ENCODE measurements at places on chromosomes 11 and 22.
A peak's percentile ranks its signal among the peaks of the same experiment; 100 is the strongest.

- DNase-seq: no peak
Observed at GRCh38 chr11:115715251-115715770, 211.1 kb upstream of the CADM1 start.

DNA sequence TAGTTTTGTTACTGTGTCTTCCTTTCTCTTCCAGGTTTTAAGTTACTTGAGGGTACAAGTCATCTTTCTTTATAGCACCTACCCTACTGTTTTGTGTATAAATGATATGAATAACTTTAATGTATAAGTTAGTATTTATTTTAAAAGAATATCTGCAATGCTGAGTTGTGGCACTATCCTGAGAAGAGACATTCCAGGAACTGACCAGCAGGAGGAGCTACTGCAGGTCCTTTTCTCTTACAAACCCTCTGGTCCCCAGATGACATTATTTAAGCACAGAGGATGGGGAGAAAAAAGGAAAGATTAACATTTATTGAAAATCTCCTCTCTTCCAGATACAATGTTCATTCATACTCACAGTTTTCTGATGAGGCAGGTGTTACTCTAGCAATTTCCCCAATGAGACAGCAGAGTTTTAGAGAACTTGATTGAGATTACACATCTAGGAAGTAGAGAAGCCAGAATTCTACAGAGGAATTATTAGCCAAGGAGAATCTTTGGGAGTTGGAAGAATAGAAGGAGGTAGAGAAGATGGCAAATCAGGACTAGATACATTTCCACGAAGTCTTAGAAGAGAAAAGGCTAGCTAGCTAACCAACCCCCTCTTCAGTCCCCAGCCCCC, 541.2 kb upstream of the API5 start:
- no peak for DNase-seq

DNA sequence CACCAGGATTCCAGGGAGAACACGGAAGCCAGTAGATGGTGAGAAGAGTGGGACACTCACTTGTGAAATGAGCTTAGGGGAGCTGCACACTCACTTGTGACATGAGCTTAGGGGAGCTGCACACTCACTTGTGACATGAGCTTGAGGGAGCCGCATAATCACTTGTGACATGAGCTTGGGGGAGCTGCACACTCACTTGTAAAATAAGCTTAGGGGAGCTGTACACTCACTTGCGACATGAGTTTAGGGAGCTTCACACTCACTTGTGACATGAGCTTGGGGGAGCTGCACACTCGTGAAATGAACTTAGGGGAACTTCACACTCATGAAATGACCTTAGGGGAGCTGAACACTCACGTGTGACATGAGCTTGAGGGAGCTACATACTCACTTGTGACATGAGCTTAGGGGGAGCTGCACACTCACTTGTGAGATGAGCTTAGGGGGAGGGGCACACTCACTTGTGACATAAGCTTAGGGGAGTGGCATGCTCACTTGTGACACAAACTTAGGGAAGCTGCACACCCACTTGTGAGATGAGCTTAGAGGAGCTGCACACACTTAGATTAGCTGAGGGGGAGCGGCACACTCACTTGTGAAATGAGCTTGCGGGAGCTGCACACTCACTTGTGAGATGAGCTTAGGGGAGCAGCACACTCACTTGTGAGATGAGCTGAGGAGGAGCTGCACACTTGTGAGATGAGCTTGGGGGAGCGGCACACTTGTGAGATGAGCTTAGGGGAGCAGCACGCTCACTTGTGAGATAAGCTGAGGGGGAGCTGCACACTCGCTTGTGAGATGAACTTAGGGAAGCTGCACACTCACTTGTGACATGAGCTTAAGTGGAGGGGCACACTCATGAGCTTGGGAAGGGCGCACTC, 59.0 kb downstream of the NCAPD3 start:
- no peak for DNase-seq

DNA sequence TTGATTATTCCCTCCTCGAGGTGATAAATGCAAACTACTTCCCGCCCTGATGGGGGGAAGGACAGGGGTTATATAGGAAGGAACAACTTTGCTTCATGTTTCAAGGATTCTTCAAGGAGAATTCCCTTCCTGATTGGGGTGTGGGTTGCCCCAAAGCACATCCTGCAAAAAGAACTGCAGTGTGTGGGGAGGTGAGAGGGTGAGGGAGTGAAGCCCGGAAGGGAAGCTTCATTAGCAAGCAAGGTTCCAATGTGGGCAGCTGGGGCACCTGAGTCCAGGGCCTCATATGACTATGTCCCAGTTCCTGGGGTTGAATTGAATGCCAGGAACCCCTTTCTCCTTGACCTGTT, 326.0 kb downstream of the MN1 start:
- no peak for DNase-seq

- DNase-seq: no peak
Observed at GRCh38 chr11:65211293-65212105, 29.8 kb downstream of the CAPN1 start.

GRCh38 chr11:40183073-40184064, 1276.1 kb downstream of the LRRC4C start:
- DNase-seq: no peak

DNA sequence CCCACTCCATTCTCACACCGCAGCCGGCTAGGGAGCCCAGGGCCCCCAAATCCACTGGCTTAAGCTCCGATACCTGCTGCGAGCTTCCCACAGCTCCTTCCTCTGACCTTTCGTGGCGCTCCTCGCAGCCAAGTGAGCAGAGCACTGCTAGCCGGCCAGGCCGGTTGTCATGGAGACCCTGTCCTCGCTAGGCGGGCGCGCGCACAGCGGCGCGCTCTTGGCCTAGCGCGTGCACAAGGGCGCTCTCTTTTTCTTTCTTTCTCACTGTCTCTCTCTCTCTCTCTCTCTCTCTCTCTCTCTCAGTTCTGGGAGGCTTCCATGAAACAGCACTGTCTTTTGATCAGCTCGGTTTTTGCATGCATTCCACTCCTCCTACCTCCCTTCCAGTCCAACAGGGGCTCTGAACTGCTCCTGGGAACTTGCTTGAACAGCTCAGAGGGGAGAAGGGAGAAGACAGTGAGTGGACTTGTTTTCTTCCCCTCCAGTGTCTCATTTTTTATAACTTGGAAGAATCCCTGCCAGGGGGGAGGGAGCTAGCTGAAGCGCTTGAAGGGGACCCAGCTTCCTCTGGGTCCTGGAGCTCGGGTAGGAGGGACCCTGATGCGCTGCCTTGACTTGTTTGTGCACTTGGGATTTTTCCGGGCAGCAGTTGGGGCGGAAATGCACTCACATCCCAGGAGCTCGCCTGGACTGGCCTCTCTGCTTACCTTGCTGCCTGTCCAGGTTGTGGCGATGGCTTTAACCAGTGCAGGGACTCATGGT, 100.3 kb upstream of the AKIP1 start:
- DNase-seq: peak; percentile 90

GRCh38 chr11:6650980-6651379, 4.6 kb downstream of the DCHS1 start:
- DNase-seq: no peak

GRCh38 chr22:44522526-44523170, 24.6 kb upstream of the RTL6 start:
- DNase-seq: peak; percentile 42

GRCh38 chr11:64681171-64681570, 41.8 kb downstream of the NRXN2 start:
- DNase-seq: no peak

GRCh38 chr11:5665746-5666401, 19.0 kb downstream of the TRIM5 start:
- no peak for DNase-seq

DNA sequence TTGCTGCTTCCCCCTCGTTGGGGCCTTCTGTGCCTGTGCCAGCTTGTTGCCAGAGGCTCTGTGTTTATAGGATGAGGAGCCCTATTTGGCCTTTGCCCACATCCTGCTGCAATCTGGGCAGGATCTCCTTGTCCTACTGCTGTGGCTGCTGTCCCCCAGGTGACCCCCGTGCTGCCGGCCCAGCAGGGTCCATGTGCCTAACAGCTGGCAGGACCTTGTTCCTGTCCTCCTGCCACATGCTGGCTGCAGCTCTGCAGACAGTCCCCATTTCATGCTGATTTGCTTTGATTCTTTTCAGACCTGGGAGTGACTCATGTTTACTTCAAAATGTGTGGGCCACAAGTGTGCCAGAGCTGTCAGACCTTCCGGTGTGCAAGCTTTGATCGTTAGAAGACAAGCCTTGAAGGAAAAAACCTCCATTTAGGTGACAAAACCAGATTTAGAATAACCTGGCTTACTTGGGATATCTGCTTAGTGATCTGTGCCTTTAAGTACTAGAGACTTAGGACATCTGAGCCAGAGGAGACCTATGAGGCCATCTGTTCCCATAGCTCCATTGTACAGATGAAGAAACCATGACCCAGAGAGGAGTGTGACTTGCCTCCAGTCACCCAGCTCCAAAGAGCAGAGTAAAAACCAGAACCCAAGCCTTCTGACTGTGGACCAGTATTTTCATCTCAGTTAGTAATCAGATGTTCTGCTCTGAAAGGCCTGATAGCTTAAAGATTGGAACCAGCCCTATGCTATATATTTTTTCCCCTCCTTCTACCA, 11.1 kb downstream of the NAV2 start:
- DNase-seq: peak; percentile 30

- no peak for DNase-seq
Observed at GRCh38 chr11:47864901-47865300, 16.8 kb upstream of the NUP160 start.

GRCh38 chr22:33163815-33164214, 105.6 kb upstream of the SYN3 start:
- no peak for DNase-seq

DNA sequence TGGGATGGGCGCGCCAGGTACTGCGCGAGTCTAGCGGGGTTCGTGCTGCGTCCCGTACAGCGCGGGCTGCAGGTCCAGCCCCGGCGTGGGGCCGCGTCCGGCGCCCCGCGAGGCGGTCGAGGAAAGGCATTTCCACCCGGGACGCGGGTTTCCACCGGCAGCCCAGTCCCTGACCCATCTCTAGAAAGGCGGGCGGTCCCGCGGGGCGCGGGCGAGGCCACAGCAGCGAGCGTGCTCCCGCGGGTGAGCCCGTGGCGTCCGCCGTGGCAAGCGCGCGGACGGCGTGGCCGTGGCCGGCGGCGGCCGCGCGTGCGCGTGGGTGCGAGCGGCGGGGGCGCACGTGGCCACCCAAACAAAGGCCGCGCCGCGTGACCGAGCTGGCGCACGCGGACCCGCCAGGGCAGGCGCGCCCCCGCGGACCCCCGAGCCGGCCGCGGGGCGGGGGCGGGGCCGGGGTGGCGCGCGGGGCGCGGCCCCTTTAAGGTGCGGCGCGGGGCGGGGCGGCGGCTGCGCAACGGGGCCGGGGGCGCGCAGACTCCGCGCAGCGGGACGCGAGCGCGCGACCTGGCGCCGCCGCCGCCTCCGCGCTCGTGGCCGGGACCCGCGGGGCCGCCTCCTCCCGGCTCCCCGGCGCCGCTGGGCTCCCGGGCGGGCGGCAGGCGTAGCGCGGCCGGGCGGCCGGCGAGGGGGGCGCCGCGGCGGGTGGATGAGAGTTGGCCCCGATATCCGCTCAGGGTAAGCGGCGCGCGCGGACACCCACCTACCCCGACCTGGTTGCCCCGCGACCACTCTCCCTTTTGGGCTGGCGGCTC, 39.3 kb upstream of the CELSR1 start:
- DNase-seq: no peak

GRCh38 chr11:19892387-19892786, 179.8 kb downstream of the NAV2 start:
- DNase-seq: no peak

DNA sequence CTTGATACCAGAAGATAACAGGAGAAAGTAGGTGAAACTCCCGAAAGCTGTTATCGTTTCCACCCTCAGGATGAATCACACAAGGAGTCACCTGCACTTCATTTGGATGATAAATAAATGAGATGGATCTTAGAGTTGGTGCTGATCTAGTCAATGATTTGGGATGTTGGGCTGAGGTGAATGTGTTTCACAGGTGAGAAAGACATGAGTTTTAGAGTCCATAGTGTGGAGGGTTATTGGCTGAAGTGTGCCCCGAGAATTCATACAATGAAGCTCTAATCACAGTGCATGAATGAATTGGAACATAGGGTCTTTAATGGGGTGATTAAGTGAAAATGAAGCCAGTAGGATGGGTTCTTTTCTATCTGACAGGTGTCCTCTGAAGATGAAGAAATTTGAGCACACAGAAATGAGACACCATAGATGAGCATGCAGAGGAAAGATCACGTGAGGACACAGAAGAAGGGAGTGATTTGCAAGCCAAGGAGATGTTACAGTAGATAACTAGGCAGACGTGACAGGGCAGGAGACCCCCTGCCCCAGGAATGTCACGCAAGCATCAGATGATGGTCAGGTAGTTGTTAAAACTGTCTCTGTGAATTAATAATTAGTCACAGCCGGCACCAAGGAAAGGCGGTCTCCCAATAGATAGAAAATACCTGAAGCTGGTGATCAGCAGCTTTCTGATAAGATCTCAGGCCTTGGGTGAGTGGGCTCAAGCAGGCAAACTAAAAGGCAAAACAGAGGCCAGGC, 60.3 kb upstream of the IGLL5 start:
- DNase-seq: no peak

- DNase-seq: peak; percentile 71
Observed at GRCh38 chr22:43862074-43862881, at the start of gene SULT4A1. TSS of gene SULT4A1 (minus strand) at chr22:43862513. CDS start at chr22:43862382, 131 bp downstream.

DNA sequence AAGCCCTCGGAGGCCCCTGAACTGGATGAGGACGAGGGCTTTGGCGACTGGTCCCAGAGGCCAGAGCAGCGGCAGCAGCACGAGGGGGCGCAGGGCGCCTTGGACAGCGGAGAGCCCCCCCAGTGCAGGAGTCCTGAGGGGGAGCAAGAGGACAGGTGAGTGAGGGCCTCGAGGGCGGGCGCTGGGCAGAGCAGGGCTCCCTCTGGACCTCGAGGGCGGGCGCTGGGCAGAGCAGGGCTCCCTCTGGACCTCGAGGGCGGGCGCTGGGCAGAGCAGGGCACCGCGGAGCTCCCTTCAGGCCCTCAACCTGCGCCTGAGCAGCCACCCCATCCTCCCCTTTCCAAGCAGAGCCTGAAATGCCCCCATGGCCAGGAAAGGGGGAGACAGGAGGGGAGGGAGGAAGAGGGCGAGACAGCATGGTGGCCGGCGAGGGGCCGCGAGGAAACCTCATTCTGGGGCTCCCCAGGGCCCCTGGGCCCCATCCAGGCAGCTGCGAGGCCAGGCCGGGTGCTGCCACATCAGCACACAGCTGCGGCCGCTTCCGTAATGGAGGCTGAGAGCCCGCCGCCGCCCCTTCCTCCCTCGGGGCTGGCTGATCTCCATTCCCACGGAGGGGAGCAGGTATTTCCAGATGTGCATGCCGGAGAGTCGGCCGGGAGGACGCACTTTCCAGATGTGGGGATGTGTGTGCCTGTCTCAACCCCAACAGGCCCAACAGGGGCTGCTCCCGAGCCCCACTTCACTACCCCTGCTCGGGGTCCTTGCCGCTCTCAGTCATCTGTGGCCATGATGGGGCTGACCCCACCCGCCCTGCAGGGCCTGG, 10.0 kb downstream of the PRR33 start:
- peak; percentile 49 for DNase-seq

- DNase-seq: no peak
Observed at GRCh38 chr11:86335131-86335767, 33.2 kb downstream of the HIKESHI start.

DNA sequence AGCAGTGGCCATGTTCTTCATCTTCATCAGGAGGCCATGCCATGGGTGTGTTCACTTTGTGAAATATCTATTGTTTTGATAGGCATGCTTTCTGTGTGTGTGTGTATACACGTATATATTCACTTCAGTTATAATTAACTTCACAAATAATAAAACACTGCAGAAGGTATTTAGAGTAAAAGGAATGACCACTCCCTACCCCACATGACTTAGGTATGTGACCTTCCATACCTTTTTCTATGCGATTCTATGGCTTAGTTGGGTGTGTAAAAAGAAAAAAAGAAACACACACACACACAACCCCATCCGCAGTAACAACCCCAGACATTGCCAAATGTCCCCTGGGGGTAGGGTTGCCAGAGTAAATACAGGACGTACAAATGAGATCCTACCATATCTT, 72.0 kb downstream of the CYTH4 start:
- DNase-seq: no peak
